ENCODE measurements at places on chromosomes 13 and 19.
A peak's percentile ranks its signal among the peaks of the same experiment; 100 is the strongest.

- no peak for DNase-seq
These were observed 109.7 kb upstream of the MCF2L start for GRCh38 chr13:112859128-112859816.

DNA sequence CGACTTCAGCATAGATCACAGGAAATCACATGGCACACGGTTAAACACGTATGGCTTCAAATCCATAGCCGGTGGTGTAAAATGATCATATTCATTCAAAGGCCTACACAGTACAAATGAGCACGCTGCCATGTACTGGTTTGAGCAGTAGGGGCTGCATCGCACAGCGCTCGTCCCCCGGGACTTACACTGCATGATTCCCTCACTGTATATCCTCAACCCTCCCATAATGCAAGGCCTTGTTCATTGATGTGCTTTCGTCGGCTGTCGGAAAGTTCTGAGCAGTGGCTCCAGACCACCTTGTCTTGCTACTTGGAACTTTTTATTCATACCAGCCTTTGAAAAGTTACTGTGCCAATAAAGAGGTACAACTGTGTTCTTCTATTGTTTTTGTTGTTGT lies 578.2 kb downstream of the MYO16 start:
- DNase-seq: no peak

GRCh38 chr13:46015366-46015765 lies 37.2 kb downstream of the ZC3H13 start:
- DNase-seq: no peak

DNA sequence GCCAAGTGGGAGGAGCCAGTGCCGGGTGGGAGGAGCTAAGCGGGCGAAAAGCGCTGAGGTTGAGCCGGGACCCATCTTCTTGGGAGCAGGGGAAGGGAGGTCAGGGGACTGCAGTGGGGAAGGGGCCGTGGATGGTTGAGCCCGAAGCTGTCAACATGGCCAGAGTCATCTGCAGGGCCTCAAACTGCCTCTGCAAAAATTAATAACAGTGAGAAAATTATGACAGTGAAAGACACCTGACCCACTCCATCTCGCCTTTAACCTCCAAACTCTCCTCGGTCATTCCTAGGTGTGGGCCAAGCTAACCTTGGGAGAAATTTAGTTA lies 30.1 kb downstream of the ZNF557 start:
- DNase-seq: no peak

DNA sequence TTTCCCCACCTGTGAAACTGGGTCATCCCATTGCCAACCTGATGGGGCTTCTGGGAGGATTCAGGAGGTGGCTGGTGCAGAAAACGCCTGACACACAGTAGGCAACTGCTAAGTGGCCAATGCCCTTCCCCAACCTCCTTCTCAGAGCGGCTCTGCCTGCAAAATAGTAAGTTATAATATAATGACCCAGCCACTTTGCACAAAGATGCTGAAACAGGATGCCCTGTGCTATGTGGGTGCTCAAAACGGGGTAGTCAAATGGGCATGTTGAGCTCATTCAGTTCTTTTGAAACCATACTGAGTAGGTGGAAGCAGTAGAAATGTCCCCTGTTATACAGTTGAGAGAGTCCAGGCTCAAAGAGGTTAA lies 507 bp downstream of the MARCHF2 start:
- DNase-seq: no peak

- DNase-seq: no peak
These were observed 151.4 kb upstream of the RNF113B start for GRCh38 chr13:98328511-98328910.

DNA sequence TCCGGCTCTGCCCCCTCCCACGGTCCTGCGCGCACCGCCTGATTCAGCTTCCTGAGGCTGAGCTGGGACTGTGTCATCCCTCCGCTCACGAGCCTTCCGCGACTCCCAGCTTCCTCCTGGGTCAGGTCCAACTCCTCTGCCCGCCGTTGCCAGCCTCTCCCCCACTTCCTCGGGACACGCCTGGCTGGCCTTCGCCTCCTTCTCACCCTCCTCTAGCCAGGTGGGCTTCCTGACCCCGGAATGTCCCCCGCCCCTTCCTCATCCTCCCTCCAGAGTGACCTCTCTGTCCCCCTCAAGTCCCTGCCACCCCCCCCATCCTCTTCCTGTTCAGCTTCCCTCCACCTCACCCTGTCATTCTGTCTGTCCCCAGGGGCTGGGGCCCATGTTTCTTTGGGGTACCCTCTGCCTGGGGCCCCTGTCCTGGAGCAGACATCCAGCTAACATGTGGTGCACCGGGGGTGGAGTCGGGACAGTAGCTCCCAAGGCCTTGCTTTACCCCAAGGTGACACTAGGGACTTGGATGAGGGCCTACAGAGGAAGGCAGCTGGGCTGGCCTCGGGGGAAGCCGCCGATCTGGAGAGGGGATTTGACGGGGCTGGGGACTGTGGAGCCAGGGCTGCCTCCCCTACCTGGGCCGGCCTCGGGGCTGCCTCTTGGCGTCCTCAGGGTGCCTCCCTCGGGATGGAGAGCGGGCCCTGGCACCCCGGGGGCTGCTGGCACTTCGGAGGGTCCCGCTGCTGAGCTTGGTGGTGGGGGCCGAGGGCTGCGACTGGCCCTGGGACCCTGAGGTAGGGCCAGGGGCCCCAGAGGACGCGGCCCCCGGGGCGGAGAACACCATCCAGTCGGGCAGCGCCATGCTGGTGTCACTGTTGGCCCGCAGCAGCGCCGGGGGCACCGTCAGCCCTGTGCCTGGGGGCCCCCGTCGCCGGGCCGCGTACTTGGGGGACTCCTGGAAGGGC lies 16.5 kb downstream of the SHANK1 start:
- DNase-seq: no peak

- DNase-seq: no peak
These were observed 3.3 kb downstream of the FCGRT start for GRCh38 chr19:49515767-49516166.

- DNase-seq: no peak
These were observed 39.3 kb downstream of the GGACT start for GRCh38 chr13:100549316-100549715.

- no peak for DNase-seq
These were observed 322.8 kb upstream of the EDNRB start for GRCh38 chr13:78241278-78241919.

DNA sequence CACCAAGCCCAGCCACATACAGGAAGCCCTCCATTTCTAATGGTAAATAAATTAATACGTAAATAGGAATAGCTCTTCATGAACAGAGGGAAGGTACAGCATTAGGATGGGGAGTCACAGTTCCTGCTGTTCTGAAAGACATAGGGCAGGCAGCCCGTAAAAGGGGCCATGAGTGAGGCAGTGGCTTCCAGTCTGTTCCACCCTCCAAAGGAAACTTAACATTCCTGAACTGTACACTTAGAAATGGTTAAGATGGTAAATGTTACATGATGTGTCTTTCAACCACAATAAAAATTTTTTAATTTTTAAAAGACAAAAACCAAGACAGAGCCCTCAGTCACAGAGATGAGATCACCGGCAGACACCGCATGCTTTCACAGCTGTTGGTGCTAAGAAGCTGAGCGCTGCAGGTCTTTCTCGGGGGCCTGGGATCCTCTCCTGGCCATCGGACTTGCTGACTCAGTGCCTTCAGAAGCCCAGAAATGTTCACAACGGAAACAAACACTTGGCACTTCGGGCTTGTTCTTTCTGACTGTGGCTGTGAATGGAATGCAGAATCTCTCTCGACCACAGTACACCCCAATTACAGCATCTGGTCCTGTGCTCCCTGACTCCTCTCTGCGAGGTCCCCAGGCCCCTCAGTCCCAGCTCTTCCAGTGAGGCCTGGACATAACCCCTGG lies 36.4 kb downstream of the EPS15L1 start:
- DNase-seq: peak; percentile 54

- no peak for DNase-seq
These were observed 300.0 kb downstream of the SPRY2 start for GRCh38 chr13:80040981-80041317.

DNA sequence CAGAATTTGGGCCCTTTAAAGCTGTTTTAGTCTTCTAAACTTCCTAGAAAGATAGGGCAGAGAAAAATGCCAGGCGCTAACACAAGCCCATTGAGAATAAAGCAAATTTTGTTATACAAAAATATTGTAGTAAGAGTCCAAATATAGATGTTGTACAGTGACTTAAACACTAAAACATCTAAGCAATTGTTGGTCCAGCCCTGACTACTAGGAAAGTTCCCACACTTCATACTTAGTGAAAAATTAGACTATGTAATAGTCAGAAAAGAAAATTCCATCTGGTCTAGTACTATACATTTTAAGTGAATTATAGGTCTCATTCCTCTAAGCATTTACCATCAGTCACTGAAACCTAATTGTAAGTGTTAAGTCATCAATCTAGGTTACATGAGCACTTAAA lies 1518.3 kb upstream of the SLC10A2 start:
- DNase-seq: no peak

GRCh38 chr13:25109341-25109740 lies 13.4 kb downstream of the PABPC3 start:
- DNase-seq: no peak

- DNase-seq: peak; percentile 29
These were observed 1.9 kb upstream of the CACNG7 start for GRCh38 chr19:53907193-53907581.

GRCh38 chr13:65582160-65582559 lies 1648.0 kb downstream of the PCDH9 start:
- no peak for DNase-seq

GRCh38 chr19:27679399-27679798 lies 1533.6 kb downstream of the UQCRFS1 start:
- DNase-seq: no peak

- no peak for DNase-seq
These were observed 16.1 kb downstream of the ERFL start for GRCh38 chr19:41911889-41912731.

- no peak for DNase-seq
These were observed 11.3 kb upstream of the PLA2G4C start for GRCh38 chr19:48121909-48122371.

GRCh38 chr13:97223711-97224541 lies 1.8 kb downstream of the MBNL2 start:
- peak; percentile 83 for DNase-seq

GRCh38 chr13:33629605-33630360 lies 188.2 kb upstream of the RFC3 start:
- no peak for DNase-seq

GRCh38 chr13:111139873-111140561 lies 24.9 kb downstream of the ARHGEF7 start:
- no peak for DNase-seq

DNA sequence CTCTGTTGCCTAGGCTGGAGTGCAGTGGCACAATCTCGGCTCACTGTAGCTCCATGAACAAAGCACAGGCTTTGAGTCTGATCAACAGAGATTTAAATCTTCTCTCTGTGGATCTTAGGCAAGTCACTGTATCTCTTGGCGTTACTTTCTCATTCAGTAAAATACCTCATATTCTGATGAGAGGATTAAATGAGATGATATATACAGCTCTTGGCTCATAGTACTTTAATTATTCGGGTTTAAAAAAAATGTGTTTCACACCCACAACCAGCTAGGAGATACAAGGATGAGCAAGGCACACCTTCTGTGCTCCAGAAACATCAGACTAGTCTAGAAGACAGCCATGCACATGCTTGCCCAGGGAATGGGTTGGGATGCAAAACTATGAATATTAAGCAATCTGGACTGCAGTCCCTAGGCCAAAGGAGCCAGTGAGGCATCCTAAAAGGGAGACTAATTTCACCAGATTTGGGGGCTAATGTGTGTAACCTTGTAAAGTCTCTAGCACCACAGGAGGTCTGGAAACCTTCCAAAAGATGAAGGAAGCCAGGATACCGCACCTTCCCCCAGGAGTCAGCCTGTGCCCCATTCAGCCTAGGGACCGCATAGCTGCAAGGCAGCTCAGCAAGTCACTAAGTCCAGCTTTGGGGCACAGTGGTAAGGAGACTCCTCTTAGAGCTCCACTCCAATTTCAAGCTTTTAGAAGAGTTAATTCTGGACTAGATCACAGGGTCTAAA lies 2.5 kb downstream of the VPS36 start:
- no peak for DNase-seq

- no peak for DNase-seq
These were observed 26.4 kb upstream of the TPTE2 start for GRCh38 chr13:19587635-19588300.

DNA sequence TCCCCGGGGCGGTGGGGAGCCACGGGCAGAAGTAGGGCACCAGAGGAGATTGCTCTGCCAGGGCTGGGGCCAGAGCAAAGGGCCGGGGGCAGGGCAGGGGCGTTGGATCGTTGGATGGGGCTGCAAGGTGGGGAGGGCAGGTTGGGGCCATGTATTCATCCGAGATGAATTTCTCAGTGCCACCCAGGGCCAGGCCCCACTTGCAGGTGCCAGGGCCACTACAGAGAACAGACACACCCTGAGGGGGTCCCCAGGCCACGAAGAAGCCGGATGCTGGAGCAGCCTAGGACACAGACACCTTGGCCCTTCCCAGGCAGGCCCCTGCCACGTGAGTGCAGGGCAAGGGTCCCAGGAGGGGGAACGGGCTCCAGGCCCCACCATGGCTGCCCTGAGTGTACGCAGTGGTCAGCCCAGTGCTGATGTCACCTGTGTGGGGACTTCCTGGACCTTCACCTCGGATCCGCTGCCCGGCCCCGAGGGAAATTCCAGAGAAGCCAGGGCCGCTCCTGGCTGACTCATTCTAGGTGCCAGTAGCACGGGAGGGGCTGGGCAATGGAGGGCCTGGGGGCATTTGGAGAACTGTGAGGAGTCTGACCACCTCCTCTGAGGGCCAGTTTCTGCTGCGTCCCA lies 9.6 kb upstream of the SBNO2 start:
- no peak for DNase-seq

DNA sequence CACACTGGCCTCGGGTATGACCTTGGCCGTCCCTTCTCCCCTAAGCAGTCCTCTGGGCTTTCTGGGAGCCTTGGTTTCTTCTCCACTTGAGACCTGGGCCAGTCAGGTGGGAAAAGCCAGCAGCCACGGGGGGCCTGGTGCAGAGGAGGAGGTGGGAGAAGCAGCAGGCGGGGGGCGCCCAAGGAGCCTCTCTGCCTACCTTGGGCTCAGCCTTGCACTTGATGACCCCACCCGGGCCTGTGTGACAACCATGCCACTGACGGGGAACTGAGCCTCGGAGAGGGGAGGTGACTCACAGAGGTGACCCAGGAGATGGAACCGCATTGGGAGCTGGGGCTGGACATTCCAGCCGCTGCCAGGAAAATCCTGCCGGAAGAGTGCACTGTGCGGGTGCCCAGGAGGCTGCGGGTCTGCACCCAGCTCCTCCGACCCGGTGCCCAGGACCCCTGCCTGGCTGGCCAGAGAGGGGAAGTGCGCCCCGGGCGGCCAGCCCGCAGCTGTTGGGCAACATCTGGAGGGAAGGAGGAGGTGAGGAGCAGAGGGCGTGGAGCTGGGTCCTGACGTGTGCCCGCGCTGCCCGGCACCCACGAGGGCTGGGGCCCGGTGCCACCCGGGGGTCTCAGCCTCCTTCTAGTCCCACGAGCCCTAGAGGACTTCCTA lies 23.4 kb upstream of the SLC7A10 start:
- no peak for DNase-seq

GRCh38 chr19:47723581-47723940 lies 10.3 kb downstream of the EHD2 start:
- no peak for DNase-seq

DNA sequence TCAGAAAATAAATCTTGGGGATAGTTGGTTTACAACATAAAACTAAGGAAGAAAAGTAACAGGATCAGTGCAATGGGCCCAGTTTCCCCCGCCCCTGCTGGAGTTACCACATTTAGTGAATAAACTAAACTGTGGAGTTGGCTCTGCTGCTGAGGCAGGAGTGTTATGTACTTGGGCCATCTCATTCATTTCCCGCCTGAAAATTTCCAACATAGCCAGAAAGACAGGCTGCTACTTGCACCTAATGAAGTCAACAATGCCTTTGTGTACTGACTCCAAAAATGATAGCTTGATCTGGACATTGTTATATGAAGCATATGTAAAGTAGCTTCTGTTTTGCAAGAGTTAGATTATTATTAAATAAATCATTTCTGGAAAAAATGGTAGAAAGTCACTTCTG lies 7.9 kb upstream of the RNASEH2B start:
- no peak for DNase-seq
